CD4-positive, alpha-beta T cell treated with Interleukin-17A for 1 hour (primary cell): ENCODE measurements at places on chromosomes 1 and 21.
A peak's percentile ranks its signal among the peaks of the same experiment; 100 is the strongest.

DNA sequence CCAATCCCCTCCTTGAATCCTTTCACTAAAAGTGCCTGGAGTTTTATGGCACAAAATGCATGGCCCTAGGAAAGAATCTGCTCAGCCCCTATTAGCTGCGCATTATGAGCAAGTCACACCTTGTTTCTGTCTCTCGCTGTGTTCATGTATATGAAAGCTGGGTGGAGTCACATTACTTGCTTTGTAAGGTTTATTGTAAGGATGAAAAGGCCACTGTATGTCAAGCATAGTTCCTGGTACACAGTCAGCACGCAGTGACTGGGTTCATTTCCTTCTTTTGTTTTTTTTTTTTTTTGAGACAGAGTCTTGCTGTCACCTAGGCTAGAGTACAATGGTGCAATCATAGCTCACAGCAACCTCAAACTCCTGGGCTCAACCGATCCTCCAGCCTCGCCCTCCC, 6.7 kb upstream of the SLC9A1 start:
- DNase-seq: peak; percentile 33

DNA sequence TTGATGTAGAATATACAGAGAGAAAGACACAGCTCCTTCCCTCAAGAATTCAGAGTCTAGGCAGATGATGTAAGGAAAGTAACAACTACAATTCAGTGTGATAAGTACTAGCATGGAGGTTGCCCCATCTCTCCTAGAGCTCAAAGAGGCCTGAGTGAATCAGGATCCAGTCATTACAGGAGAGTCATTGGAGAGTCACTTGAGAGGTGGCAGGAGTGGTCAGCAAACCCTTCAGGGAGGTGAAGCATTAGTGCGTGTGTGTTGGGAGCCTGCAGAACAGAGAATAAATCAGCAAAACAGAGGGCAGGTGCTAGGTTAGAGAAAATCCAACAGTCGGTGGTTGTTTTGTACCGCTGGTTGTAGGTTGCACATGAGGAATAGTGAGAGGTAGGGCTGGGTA, 46.1 kb downstream of the GRIK1 start:
- no peak for DNase-seq

- DNase-seq: no peak
Observed at GRCh38 chr1:54228638-54229079, 28.7 kb downstream of the MRPL37 start.

DNA sequence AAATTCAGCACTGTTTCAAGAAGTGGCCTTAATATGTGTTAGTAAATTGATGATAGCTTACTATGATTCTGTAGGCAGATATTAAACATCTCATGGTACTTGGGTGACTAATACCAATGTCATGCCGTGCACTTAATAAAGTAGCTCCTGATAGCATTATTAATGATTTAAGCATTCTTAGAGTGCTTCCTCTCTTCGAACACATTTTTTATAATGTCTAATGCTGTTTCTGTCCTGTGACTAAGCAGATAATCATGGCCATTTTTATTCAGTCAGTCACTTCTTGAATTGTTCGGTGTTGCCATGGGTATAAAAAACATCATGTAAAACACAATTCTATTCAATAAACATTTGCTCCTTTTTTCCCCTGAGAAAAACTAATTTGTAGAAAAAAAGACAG, 804.6 kb upstream of the ADGRL4 start:
- no peak for DNase-seq

- peak; percentile 14 for DNase-seq
Observed at GRCh38 chr1:112507921-112508277, 866 bp upstream of the WNT2B start.
